ENCODE measurements at places on chromosomes 5 and 9. TPM values are rescaled to one million over a fixed set of nuclear protein-coding genes. Genes with fewer than 3 reads are reported as not detected.

DNA sequence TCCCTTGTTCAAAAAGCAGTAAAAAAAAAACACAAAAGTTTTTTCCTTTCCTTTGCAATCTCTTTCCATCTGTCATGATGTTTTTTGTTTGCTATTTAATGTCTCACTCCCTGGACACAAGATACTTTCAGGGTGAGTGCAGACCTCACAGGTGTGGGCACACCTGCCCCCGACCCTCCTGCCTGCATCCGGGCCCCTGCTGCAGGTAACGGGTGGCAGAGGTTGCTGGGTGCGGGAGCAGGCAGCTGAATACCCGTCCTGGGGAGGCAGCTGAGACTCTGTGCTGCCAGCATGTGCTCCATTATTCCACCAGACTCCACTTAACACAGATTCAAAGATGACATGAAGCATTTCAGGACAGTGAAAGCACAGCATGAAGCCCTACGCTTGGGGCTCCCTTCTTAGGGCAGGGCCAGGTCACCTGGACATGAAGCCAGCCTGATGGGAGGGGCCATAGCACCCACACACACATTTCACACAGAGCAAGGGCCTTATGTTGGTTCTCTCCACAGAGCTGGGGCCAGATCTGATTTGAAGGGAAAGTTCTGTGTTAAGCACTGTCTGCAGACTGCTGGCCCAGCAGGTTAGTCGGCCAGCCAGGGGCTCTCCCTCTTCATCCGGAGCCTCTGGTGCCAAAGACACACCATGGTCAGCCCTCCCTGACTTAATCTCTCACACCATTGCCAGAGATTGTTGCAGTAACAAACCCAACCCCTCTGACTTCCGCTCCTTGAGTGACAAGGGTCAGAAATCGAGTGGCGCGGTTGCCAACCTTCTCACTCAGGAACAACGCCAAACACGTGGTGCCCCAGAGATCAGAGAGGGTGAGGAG, 13.0 kb downstream of the NEK6 start:
- peaks cover 84% of the 10 kb centered on the region for H3K4me1 ChIP-seq
- peaks cover 16% of the 10 kb centered on the region for H3K36me3 ChIP-seq
- no peaks in the 10 kb centered on the region for H3K27me3 ChIP-seq
- no peak overlapping the region for H3K4me3 ChIP-seq

- peak; percentile 62 for DNase-seq
- no peaks in the 10 kb centered on the region for H3K36me3 ChIP-seq
- 0 out of 2 replicates have a peak overlapping the region, but pooled peaks have one; percentile 40 for H3K4me3 ChIP-seq
- H3K27me3 ChIP-seq, result no peaks in the 10 kb centered on the region
Observed at GRCh38 chr9:35599763-35600604, 5.1 kb upstream of the TESK1 start.

The IFNB1 gene
- not detected for total RNA-seq

- no peaks in the 10 kb centered on the region for H3K36me3 ChIP-seq
- no peak overlapping the region for H3K4me3 ChIP-seq
- no peaks in the 10 kb centered on the region for H3K4me1 ChIP-seq
- DNase-seq, result no peak
Observed at GRCh38 chr5:1253456-1254105, 28.4 kb downstream of the SLC6A18 start.

The C5orf22 gene
- 21.5 TPM for total RNA-seq

GRCh38 chr5:159441441-159441840, 111.2 kb upstream of the IL12B start:
- no peak overlapping the region for H3K27ac ChIP-seq
- DNase-seq, result peak; percentile 16
- no peak overlapping the region for H3K4me3 ChIP-seq
- H3K27me3 ChIP-seq, result 0 out of 3 replicates have a peak, but pooled peaks cover 11% of the 10 kb centered on the region
- H3K36me3 ChIP-seq, result no peaks in the 10 kb centered on the region

GRCh38 chr5:17087035-17087434, 130.4 kb upstream of the BASP1 start:
- no peak overlapping the region for H3K4me3 ChIP-seq
- DNase-seq, result no peak
- 0 out of 2 replicates have a peak, but pooled peaks cover 4% of the 10 kb centered on the region for H3K4me1 ChIP-seq
- H3K27ac ChIP-seq, result no peak overlapping the region
- H3K27me3 ChIP-seq, result no peaks in the 10 kb centered on the region

GRCh38 chr5:41083306-41083705, 12.2 kb upstream of the MROH2B start:
- H3K4me3 ChIP-seq, result no peak overlapping the region
- H3K36me3 ChIP-seq, result no peaks in the 10 kb centered on the region
- H3K27me3 ChIP-seq, result no peaks in the 10 kb centered on the region
- no peaks in the 10 kb centered on the region for H3K4me1 ChIP-seq
- no peak overlapping the region for H3K27ac ChIP-seq

DNA sequence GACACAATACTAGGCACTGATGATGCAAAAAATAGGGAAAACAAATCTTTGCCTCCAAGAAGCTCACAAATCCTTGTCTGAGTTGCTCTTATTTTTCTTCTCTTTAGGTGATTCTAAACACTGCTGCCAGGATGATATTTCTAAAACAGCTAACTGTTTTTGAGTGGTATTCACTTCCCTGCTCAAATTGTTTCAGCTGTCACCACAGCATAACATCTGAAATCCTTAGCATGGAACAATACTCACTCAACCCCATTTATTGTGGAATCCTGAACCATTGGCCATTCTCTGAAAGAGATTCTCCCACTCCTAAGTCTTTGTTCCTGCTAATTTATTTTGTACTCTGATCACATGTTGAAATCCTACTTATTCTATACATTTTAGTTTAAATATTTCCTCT, 4.8 kb upstream of the SHOC1 start:
- no peak for DNase-seq
- H3K27me3 ChIP-seq, result no peaks in the 10 kb centered on the region
- no peaks in the 10 kb centered on the region for H3K4me1 ChIP-seq

DNA sequence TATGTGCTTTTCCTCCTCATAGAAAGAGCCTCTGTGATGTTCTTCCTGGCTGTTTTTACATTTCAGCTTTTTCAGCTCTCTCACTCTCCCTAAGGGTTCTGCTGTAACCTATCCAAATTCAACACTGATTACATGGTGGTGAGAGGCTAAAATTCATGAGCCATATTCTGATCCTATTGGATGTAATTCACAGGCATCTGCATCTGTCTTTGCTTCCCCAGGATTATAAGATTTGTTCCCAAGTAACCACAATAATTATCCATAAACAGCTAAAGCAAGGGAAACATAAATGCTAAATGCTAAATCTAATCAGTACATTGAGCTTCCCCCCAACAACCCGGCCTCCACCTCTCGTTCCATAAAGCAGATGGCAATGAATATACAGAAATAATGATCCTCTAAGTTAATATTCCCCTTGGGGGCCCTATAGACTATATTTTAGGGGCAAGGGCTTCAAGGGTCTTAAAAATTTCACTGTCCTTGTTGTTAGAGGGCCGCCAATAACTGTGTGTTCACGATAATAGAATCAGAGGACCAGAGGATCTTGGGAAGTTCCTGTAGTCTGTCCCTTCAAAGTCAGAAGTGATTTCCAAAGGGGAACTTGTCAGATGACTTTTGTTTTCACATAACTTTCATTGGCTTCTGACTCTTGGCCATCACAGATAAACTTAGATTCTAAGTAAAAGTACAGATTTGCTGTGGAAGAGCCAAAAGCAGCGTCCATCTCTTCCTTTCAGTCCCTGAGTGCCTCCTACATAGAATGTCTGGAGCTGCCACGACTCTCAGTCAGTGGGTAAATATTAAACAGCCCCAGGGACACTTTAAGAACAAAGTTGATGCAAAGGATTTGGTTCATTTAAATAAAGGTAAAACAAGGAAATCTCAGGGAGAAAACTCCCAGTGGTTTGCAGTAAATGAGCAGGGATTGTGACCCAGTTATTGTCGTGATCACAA, 125.6 kb downstream of the ALDH1A1 start:
- no peak overlapping the region for H3K4me3 ChIP-seq
- H3K27ac ChIP-seq, result peak overlapping the region; percentile 69
- H3K36me3 ChIP-seq, result no peaks in the 10 kb centered on the region
- DNase-seq, result no peak
- H3K4me1 ChIP-seq, result peaks cover 49% of the 10 kb centered on the region
- H3K27me3 ChIP-seq, result no peaks in the 10 kb centered on the region

The OLFML2A gene
- not detected for total RNA-seq

GRCh38 chr5:65468633-65469032, 13.1 kb downstream of the ADAMTS6 start:
- no peak for DNase-seq
- H3K36me3 ChIP-seq, result no peaks in the 10 kb centered on the region
- no peaks in the 10 kb centered on the region for H3K27me3 ChIP-seq

DNA sequence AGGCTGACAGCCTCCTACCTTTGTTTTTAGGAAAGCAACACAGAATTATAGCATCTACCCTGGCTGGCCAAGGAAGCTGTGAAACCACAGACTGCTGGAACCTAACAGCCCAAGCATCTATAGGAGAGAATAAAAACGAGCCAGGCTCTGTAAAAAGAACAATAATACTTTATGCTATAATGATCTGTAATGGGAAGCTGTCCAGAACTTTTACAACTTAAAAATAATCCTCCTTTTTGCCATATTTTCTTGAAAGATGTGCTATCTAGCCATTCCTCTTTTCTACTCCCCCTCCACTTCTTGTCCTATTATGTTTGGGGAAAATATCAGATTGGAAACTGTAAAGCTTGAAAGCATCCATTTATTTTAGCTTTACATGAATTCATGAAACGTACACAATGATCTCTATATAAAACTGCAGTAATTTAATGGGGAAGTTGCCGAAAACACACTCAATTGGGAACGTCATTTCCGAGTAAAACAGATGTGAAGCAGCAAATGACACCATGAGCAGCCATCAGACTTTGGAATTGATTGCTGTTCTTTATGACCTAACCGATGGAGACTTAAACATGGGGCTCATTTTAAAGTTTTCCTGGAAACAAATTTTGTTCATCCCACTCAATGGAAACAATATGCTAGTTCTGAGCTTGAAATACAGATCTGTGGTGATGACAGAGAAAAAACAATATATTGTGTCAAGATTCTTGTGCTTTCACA, 450.3 kb upstream of the CLINT1 start:
- H3K27me3 ChIP-seq, result no peaks in the 10 kb centered on the region
- no peak overlapping the region for H3K4me3 ChIP-seq
- no peaks in the 10 kb centered on the region for H3K4me1 ChIP-seq
- H3K36me3 ChIP-seq, result no peaks in the 10 kb centered on the region
- no peak for DNase-seq

The HTR1A gene
- total RNA-seq, result not detected

- peaks cover 34% of the 10 kb centered on the region for H3K27me3 ChIP-seq
- H3K4me3 ChIP-seq, result no peak overlapping the region
- H3K27ac ChIP-seq, result no peak overlapping the region
Observed at GRCh38 chr9:130955947-130956621, 17.0 kb upstream of the FIBCD1 start.

- H3K27me3 ChIP-seq, result no peaks in the 10 kb centered on the region
- DNase-seq, result peak; percentile 71
- peak overlapping the region; percentile 59 for H3K4me3 ChIP-seq
- H3K36me3 ChIP-seq, result no peaks in the 10 kb centered on the region
- H3K27ac ChIP-seq, result peak overlapping the region; percentile 90
Observed at GRCh38 chr9:94668928-94669729, 29.8 kb upstream of the FBP1 start.

The SLC34A3 gene
- total RNA-seq, result 0.38 TPM

GRCh38 chr5:131109540-131110255, 55.4 kb downstream of the HINT1 start:
- H3K36me3 ChIP-seq, result no peaks in the 10 kb centered on the region
- peak; percentile 17 for DNase-seq
- no peak overlapping the region for H3K4me3 ChIP-seq
- H3K27me3 ChIP-seq, result no peaks in the 10 kb centered on the region
- no peak overlapping the region for H3K27ac ChIP-seq

The B4GALT1 gene
- 15.7 TPM for total RNA-seq

GRCh38 chr9:134863941-134864820, 16.4 kb upstream of the FCN2 start:
- H3K27ac ChIP-seq, result no peak overlapping the region
- H3K4me3 ChIP-seq, result no peak overlapping the region
- H3K27me3 ChIP-seq, result peaks cover 2% of the 10 kb centered on the region
- H3K36me3 ChIP-seq, result no peaks in the 10 kb centered on the region
- no peaks in the 10 kb centered on the region for H3K4me1 ChIP-seq
